ENCODE measurements at places on chromosomes 7 and 10. TPM values are rescaled to one million over a fixed set of nuclear protein-coding genes. Genes with fewer than 3 reads are reported as not detected.

Gene ATAD1
- 15.1 TPM for total RNA-seq

Gene TMEM140
- 36.8 TPM for total RNA-seq

Gene AS3MT
- total RNA-seq = 1.1 TPM

Gene PAPOLB
- total RNA-seq = not detected

Gene ITGA8
- 0.25 TPM for total RNA-seq

Gene RAPGEF5
- 98.1 TPM for total RNA-seq

Gene AKR1C4
- total RNA-seq = not detected

Gene OR2A5
- total RNA-seq = not detected

Gene SP8
- not detected for total RNA-seq

Gene PKD1L1
- 6.3 TPM for total RNA-seq

Gene MET
- 33.5 TPM for total RNA-seq

Gene ACSL5
- total RNA-seq = 35.8 TPM

Gene DNAH11
- total RNA-seq = 0.31 TPM

Gene NEUROG3
- total RNA-seq = not detected

Gene MEIG1
- not detected for total RNA-seq

Gene PDE6C
- not detected for total RNA-seq

Measured in bladder microvascular endothelial cell (primary cell).